ENCODE measurements at places on chromosomes 5 and 9. TPM values are rescaled to one million over a fixed set of nuclear protein-coding genes. Genes with fewer than 3 reads are reported as not detected.

Gene DIRAS2
- not detected for total RNA-seq

Gene PTGES
- total RNA-seq = 0.32 TPM

Gene OCLN
- 29.0 TPM for total RNA-seq

Gene PCDHA10
- total RNA-seq = 0.15 TPM

Gene MTX3
- 9.3 TPM for total RNA-seq

Gene TMC1
- 1.6 TPM for total RNA-seq
